ENCODE measurements at places on chromosomes 5 and 9.

GRCh38 chr9:93658184-93658925, 82.0 kb downstream of the PHF2 start:
- DNase-seq = no peak

GRCh38 chr5:88861231-88861630, 21.8 kb downstream of the MEF2C start:
- DNase-seq = no peak

DNA sequence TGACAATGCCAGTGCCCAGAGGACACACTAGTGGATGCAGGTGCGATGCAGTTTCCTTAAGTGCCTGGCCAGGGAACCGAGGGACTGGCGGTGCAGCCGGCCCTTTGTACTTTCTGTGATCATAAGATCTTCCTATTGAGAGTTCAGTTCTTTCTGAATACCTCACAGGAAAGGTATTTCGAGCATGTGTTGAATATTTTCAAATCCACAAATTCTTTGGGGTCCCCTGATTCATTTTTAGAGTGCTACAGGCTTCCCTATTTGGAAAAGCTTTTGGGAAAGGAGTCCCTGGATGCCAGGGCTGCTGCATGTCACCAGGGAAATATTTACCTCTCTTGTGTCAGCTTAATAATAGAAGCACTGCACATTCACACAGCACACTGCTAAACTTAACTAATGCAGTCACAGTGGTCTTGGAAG, 281.5 kb downstream of the GADD45G start:
- no peak for DNase-seq

DNA sequence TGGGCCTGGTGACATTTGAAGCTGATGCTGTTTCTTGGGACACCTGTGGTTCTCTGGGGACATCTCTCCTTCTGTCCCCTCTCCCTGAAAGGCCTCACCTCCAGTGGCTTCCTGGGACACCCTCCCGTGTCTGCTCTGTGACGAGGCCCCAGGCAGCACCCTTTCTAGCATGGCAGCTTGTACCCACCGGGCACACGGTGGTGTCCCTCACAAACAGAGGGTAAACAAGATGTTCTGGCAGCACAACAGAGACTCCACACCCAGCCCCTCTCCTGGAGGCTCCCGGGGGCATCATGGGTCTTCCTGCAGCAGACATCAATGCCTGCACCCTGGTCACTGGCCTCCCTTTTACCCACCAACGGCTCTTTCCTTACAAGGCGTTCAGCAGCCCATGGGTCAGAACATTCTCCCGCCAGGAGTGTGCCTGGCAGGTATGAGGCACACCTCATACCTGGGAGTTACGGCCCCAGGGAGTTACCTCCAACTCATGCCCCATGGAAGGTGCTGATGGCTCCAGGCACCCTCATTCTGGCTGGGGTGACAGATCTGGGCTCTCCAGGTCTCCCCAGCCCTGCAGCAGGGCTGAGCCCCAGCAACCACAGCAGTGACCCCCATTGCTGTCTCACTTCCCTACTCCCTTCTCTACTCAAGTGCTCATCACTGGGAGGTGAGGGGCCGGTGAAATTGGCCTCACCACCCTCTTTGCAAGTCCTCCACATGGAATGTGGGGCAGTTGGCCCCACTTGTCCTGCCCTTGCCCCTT, 51.1 kb downstream of the BARX1 start:
- no peak for DNase-seq

DNA sequence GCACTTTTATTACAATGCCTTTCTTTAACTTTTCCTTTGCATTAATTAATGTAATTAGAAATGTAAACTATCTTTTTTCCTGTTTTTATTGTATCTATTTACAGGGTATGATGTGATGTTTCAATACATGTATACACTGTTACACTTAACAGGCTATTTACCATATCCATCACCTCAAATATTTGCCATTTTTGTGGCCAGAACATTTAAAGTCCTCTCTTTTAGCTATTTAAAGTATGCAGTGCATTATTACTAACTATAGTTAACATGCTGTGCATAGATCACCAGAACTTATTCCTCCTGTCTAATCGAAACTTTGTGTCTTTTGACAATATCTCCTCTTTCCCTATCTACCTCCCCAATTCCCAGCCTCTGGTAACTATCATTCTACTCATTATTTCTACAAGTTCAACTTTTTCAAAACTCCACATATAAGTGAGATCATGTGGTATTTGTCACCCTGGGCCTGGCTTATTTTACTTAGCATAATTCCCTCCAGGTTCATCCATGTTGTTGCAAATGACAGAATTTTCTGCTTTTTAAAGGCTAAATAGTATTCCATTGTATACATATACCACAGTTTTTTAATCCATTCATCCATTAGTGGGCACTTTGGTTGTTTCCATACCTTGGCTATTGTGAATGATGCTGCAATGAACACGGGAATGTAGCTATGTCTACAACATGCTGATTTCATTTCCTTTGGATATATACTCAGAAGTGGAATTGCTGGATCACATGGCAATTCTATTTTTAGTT, 32.8 kb downstream of the OR2K2 start:
- no peak for DNase-seq

All from stimulated activated CD8-positive, alpha-beta memory T cell treated with anti-CD3 and anti-CD28 coated beads, Interleukin-2, amount 100 ng/mL, for 48 hours (primary cell).